ENCODE measurements at places on chromosomes 1 and 21. TPM values are rescaled to one million over a fixed set of nuclear protein-coding genes. Genes with fewer than 3 reads are reported as not detected.
A peak's percentile ranks its signal among the peaks of the same experiment; 100 is the strongest.

The C4BPA gene
- total RNA-seq = 0.16 TPM

DNA sequence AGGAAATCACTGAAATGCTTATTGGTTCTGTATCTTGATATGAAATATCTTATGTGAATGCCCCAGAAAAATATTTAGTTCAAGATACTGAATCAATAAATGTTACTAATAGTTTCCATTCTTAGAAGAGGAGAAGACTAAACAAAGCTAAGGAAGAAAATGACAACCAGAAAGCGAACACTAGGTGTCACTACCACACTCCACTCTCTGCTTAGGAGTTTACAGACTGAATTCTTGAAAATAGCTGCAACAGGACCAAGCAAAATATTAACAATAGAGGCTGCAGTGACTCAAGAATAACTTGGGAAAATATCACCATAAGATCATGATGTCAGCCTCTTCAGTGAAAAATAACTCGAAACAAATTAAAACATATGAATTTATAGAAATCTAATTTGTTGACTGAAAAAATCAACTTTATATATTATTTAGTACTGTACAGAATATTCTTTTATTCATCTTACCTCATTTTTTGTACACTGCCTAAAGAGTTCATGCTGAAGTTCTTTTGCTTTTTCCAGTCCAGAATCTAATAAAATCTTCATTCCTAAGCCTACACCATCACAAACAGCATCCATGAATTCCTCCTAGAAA, 61.6 kb downstream of the KIF14 start:
- no peaks in the 10 kb centered on the region for H3K27me3 ChIP-seq
- no peak overlapping the region for H3K4me3 ChIP-seq
- H3K27ac ChIP-seq = no peak overlapping the region
- no peak for DNase-seq
- H3K4me1 ChIP-seq = peaks cover 6% of the 10 kb centered on the region

DNA sequence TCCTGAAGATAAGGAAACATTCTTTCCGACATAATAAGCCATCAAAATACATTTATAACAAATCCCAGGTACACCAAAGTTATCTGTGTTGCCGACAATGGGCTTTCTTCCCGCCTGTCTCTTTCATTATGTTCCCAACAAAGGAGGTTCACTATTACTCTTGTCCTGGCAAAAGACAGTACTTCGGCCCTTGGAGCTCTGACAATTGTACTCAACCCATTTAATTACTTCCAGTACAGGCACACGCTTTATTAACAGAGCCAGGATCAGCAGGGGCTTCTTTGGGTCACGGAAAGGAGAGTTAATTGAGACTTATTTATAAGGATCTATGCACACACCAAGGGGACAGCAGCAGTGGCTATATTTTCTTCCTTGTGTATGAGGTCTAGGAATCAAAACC, 46.6 kb upstream of the DUSP10 start:
- H3K4me3 ChIP-seq = no peak overlapping the region
- no peak for DNase-seq
- H3K27me3 ChIP-seq = peaks cover 5% of the 10 kb centered on the region
- no peaks in the 10 kb centered on the region for H3K4me1 ChIP-seq

DNA sequence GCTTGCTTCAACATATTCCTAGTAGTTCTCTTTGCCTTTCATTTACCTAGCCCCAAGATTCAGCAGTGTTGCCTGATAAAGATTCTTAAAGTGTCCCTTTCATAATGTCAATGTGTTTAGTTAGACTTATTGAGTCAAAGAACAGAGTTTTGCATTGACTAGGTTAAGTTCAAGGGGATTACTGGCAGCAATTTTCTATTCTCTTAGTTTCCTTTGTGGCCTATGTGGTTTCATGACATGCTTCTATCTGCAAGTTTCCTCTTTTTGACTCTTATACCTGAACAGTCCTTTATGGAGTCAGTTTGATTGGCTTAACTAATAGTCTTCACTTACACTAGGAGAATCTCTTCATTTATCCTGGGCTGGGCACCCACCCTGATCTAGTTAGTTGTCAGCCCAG, 151.3 kb downstream of the ADGRL4 start:
- H3K27ac ChIP-seq = no peak overlapping the region
- H3K27me3 ChIP-seq = no peaks in the 10 kb centered on the region
- DNase-seq = no peak

- H3K4me3 ChIP-seq = no peak overlapping the region
- H3K4me1 ChIP-seq = peaks cover 16% of the 10 kb centered on the region
- DNase-seq = no peak
- peaks cover 24% of the 10 kb centered on the region for H3K27me3 ChIP-seq
These were observed 156.5 kb downstream of the HLX start for GRCh38 chr1:221035662-221036153.

DNA sequence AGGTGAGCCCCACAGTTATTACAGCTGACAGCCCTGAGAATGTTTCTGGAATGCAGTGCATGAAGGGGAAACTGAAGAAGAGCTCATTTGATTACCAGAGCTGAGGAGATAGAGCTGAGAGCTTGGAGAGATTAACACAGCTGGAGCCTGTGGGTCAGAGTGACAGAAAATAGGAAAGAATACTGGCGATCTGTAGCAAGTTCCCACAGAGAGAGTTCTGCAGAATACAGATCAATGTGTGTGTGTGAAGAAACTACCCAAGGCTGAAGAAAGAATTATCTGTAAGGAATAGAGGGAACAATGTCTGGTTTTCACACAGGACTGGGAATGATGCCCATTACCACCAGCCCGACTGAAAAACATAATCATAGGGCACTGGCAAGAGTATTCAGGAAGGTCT, 103.6 kb upstream of the SNX7 start:
- no peaks in the 10 kb centered on the region for H3K27me3 ChIP-seq
- no peaks in the 10 kb centered on the region for H3K4me1 ChIP-seq
- H3K36me3 ChIP-seq = peaks cover 3% of the 10 kb centered on the region
- no peak overlapping the region for H3K27ac ChIP-seq

The OR14K1 gene
- not detected for total RNA-seq

GRCh38 chr1:89758156-89758555, 62.7 kb upstream of the LRRC8D start:
- no peak overlapping the region for H3K4me3 ChIP-seq
- H3K27me3 ChIP-seq = peaks cover 29% of the 10 kb centered on the region
- no peak for DNase-seq
- no peak overlapping the region for H3K27ac ChIP-seq
- no peaks in the 10 kb centered on the region for H3K36me3 ChIP-seq

DNA sequence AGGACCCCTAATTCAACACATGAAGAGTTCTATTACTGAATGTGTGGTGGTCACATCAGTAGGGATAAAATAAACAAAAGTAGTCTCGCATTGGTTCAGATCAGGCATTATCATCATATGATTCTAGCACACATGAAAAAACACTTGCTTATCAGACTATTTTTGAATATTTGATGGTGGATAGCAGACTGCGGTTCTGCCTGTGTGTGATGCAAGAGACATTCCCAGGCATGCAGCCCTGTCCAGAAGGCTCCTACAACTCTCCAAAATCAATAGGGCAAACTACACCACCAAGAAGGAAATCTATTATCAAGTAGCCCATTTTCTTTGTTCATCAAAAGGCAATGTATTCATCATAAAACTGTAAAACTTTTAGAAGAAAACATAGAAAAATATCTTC, 304.7 kb downstream of the DUSP10 start:
- no peaks in the 10 kb centered on the region for H3K36me3 ChIP-seq
- H3K4me1 ChIP-seq = peaks cover 24% of the 10 kb centered on the region
- peaks cover 4% of the 10 kb centered on the region for H3K27me3 ChIP-seq

The IFI6 gene
- 500 TPM for total RNA-seq

GRCh38 chr1:214476986-214477870, 74.2 kb downstream of the PTPN14 start:
- H3K4me1 ChIP-seq = peaks cover 57% of the 10 kb centered on the region
- DNase-seq = no peak

- no peak overlapping the region for H3K4me3 ChIP-seq
- no peaks in the 10 kb centered on the region for H3K36me3 ChIP-seq
- no peak for DNase-seq
- H3K27ac ChIP-seq = no peak overlapping the region
- peaks cover 16% of the 10 kb centered on the region for H3K4me1 ChIP-seq
These were observed 40.2 kb upstream of the ZNF124 start for GRCh38 chr1:247212012-247212411.

The DPT gene
- total RNA-seq = 1.3 TPM

GRCh38 chr1:64403331-64403730, 66.6 kb upstream of the CACHD1 start:
- H3K36me3 ChIP-seq = no peaks in the 10 kb centered on the region
- no peaks in the 10 kb centered on the region for H3K4me1 ChIP-seq
- no peak overlapping the region for H3K4me3 ChIP-seq
- no peak for DNase-seq
- no peak overlapping the region for H3K27ac ChIP-seq

GRCh38 chr1:156750711-156751450, 594 bp downstream of the HDGF start:
- peak; percentile 43 for DNase-seq
- no peaks in the 10 kb centered on the region for H3K27me3 ChIP-seq
- peaks cover 51% of the 10 kb centered on the region for H3K4me1 ChIP-seq

DNA sequence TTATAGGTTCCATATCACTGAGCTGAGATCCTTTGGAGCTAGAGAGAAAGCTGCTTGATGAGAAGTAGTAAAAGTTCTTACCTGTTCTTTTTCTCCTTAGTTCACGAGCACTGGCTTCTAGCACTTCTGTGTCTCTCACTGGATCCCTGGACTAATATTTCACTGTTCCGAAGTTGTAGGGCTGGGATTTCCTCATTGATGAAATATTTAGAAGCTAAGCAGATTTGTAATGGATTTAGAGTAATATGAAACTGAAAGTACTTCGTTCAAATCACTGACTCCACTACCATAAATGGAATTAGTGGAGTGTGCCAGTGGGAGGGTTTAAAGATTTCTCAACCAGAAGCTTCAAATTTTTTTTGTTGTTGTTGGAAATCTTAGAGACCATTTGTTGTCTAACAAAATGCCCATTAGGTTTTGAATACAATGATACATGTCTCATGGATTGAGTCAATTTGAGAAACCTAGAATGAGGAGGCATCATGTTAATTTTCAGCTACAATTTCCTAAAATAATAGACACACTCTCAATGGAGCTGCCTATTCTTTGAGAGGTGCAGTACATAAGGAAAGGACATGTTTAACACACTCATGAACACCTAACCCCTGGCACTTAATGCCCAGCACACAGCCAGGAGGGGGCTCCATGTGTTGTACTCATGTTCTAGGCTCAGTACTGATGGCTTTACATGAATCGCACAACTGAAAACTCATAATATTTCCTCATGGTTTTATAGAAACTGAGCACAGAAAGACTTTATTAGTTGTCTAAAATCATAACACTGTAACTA, at the start of gene GBP1:
TSS of gene GBP1 (minus strand) at position 130 of the 790 bp plus-strand sequence. CDS start 1,974 bp downstream, outside the sequence.
- H3K27ac ChIP-seq = peak within 1 kb of the TSS; percentile 95
- peaks cover 8% of the 10 kb centered on the region for H3K36me3 ChIP-seq
- peak within 1 kb of the TSS; percentile 67 for H3K4me3 ChIP-seq
- H3K4me1 ChIP-seq = peaks cover 41% of the 10 kb centered on the region
- DNase-seq = no peak
- H3K27me3 ChIP-seq = no peaks in the 10 kb centered on the region

GRCh38 chr1:111354584-111354983, 63.9 kb downstream of the CHIA start:
- no peaks in the 10 kb centered on the region for H3K27me3 ChIP-seq
- no peaks in the 10 kb centered on the region for H3K4me1 ChIP-seq
- DNase-seq = no peak
- no peak overlapping the region for H3K4me3 ChIP-seq

The MAN1C1 gene
- 2.9 TPM for total RNA-seq

The WNT4 gene
- total RNA-seq = 38.7 TPM

GRCh38 chr1:166925810-166926478, 49.4 kb downstream of the ILDR2 start:
- H3K36me3 ChIP-seq = no peaks in the 10 kb centered on the region
- no peak overlapping the region for H3K4me3 ChIP-seq
- H3K27ac ChIP-seq = no peak overlapping the region
- peaks cover 8% of the 10 kb centered on the region for H3K4me1 ChIP-seq
- H3K27me3 ChIP-seq = peaks cover 38% of the 10 kb centered on the region

- no peak overlapping the region for H3K4me3 ChIP-seq
- no peaks in the 10 kb centered on the region for H3K36me3 ChIP-seq
- H3K27ac ChIP-seq = no peak overlapping the region
- peaks cover 7% of the 10 kb centered on the region for H3K4me1 ChIP-seq
These were observed 29.3 kb upstream of the USP1 start for GRCh38 chr1:62407398-62408009.

The AIRE gene
- total RNA-seq = 0.23 TPM

- no peak for DNase-seq
- H3K36me3 ChIP-seq = no peaks in the 10 kb centered on the region
- peaks cover 45% of the 10 kb centered on the region for H3K4me1 ChIP-seq
- H3K4me3 ChIP-seq = no peak overlapping the region
These were observed 160.1 kb upstream of the NFIA start for GRCh38 chr1:60922304-60922703.

The ZNF697 gene
- 21.8 TPM for total RNA-seq

DNA sequence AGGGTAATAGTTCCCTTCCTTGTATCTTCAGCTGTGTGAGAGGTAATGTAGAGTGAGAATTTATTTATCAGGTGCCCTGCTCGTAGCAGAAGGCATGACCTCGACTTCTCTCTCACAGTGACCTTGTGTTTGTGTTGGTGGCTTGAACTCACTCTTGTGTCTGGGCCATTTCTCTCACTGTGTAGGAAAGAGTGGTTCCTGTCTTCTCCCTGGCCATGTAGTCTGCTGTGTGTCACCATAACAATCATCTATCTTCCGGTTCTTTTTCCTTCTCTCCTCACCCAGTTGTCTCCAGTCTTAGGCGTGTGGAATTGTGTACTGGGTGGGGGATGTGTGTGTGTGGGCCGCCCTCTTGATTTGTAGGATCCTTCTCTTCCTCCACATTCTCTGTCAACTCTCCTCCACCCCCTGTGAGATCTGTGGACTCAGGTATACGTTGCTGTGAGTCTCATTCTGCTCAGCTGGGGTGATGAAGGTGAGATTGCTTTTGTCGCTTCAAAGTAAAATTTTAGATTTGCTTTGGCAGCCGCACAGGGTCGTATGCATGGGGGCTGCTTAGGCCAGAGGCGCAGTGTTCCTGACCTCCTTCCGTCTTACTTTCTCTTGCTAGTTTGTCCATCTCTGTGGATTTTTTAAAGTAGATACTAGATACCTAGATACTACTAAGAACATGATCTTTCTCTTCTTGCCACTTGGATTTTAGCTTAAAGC, 31.6 kb downstream of the MAPKAPK2 start:
- H3K4me3 ChIP-seq = no peak overlapping the region
- no peak overlapping the region for H3K27ac ChIP-seq
- peaks cover 20% of the 10 kb centered on the region for H3K4me1 ChIP-seq
- no peak for DNase-seq
- H3K36me3 ChIP-seq = no peaks in the 10 kb centered on the region

DNA sequence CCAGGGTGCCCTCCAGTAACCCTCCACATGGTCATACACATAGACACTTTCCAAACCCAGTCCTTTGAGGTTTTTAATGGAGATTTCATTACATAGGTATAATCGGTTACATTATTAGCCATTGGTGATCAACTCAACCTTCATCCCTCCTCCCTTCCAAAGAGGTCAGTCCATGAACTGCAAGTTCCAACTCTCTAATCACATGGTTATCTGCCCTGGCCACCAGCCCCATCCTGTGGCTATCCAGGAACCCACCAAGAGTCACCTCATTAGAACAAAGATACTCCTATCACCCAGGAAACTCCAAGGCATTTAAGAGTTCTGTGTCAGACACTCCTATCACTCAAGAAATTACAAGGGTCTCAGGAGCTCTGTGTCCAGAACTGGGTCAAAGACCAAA, 12.2 kb downstream of the ATP1A4 start:
- no peak for DNase-seq
- peaks cover 2% of the 10 kb centered on the region for H3K4me1 ChIP-seq
- no peaks in the 10 kb centered on the region for H3K27me3 ChIP-seq

The SHE gene
- total RNA-seq = 0.47 TPM

GRCh38 chr1:69494221-69494620, 73.5 kb upstream of the LRRC7 start:
- peaks cover 12% of the 10 kb centered on the region for H3K4me1 ChIP-seq
- H3K4me3 ChIP-seq = no peak overlapping the region
- no peaks in the 10 kb centered on the region for H3K36me3 ChIP-seq
- H3K27ac ChIP-seq = peak overlapping the region; percentile 14
- H3K27me3 ChIP-seq = no peaks in the 10 kb centered on the region
- no peak for DNase-seq

Measured in mesothelial cell of epicardium (in vitro differentiated cells).